ENCODE measurements at places on chromosomes 11 and 22.
A peak's percentile ranks its signal among the peaks of the same experiment; 100 is the strongest.

- peak; percentile 51 for DNase-seq
These were observed 34.1 kb downstream of the NEU3 start for GRCh38 chr11:75022759-75023396.

GRCh38 chr11:131662317-131662972, 292.0 kb downstream of the NTM start:
- no peak for DNase-seq

DNA sequence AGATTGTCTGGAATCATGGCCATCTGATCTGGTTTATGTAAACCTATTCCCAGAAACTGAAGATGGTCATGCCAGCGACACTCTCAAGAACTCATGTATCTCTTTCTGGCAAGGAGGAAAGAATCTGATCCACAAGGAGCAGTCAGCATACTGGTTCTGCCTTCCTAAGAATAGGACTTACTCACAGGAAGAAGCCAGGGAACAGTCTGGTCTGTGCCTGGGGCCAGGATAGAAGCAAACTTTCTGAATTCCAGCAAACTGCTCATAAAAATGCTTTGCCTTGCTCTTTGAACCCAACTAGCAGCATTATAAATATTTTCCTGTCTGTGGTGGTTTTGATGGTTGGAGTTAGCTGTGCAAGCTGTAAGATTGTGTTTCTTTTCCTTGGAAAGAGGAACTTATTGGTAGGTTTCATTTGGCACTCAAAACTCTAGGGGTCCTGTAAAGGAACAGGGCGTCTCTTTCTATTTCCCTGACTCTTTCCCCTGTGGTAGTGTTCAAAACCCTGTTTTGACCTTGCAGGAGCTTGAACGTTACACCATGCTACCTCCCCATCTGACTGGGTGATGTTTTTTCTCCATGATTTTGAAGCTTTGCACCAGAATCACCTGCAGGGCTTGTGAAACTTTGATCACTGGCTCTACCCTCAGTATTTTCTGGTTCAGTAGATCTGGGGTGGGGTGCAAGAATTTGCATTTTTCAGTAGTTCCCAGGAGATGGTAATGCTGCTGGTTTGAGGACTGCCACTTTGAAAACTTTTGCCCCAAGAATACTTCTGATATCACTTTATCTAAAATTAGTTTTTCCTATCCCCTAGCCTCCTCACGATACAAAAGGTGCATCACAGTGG, 627.8 kb upstream of the ANO5 start:
- no peak for DNase-seq

- DNase-seq: no peak
These were observed 27.9 kb downstream of the SHANK3 start for GRCh38 chr22:50700387-50701075.

DNA sequence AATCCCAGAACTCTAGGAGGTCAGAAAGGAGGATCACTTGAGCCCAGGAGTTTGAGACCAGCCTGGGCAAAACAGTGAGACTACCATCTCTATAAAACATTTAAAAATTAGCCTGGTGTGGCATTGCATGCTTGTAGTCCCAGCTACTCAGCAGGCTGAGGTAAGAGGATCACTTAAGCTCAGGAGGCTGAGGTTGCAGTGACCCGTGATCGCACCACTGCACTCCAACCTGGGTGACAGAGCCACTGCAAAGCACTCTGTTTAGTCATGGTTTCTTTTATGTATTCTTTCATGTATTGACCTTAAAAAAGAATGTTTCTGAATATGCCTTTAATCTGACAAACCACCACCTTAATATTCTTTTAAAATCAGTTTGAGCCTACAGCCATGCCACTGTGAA, 52.2 kb downstream of the BIRC2 start:
- DNase-seq: no peak

DNA sequence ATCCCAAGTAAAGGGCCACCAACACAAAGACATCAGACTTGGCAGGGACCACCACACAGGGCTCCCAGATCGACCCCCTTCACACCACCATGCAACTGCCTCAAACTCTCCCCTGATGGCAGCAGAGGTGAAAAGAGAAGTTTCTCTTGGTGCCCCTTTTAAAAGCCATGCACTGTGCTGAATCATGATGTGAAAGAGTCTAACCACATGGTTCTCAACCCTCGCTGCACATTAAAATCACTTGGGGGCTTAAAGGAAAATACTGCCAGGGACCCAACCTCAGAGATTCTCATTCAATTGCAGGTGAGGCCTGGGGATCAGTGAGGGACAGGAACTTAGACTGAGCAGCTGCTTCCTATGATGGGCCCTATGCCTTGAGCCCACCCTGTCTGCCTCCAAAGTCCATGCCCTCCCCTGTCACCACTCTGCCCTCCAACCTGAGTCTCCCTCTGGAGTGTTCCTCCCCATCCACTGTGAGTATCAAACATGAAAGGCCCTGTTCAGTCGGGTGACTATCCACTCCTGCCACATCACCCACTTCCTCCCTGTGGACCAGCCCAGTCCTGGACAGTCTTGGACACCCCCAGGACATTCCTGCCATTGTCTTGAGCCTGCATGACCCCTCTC, 40.8 kb downstream of the PLEKHA7 start:
- no peak for DNase-seq

- no peak for DNase-seq
These were observed 39.3 kb downstream of the AMBRA1 start for GRCh38 chr11:46554213-46555147.

- DNase-seq: no peak
These were observed 101.6 kb upstream of the USP47 start for GRCh38 chr11:11740073-11740702.

GRCh38 chr11:132555617-132556016, 976.7 kb downstream of the OPCML start:
- no peak for DNase-seq

GRCh38 chr11:119536801-119537200, 113.8 kb upstream of the THY1 start:
- DNase-seq: no peak

GRCh38 chr11:3165916-3166267, 782 bp upstream of the OSBPL5 start:
- no peak for DNase-seq

- DNase-seq: no peak
These were observed 1127.1 kb upstream of the CNTN5 start for GRCh38 chr11:97893612-97894011.

- no peak for DNase-seq
These were observed 50.2 kb downstream of the JAM3 start for GRCh38 chr11:134119094-134119493.

GRCh38 chr22:39960791-39961746, 872 bp downstream of the TMA7B start:
- peak; percentile 49 for DNase-seq

DNA sequence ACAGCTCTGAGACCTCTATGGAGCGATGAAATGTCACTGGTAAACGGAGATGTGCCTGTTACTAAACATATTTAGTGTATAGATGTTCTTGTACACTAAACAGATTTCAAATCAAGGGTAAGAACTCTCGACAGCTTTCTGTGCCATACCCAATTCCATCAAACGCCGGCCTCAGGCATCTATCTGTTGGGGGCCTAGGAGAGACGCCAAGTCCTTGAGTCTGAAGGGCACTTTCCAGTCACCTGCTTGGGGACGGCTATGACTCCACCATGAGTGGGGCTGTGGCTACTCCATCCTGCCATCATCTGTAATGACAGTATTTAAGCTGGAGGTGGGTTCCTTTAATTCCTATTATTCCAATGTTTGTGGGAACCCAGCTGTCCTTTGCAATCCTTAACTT, 87.8 kb downstream of the SHANK2 start:
- no peak for DNase-seq

- no peak for DNase-seq
These were observed 316.8 kb upstream of the MPPED2 start for GRCh38 chr11:30902929-30903328.

DNA sequence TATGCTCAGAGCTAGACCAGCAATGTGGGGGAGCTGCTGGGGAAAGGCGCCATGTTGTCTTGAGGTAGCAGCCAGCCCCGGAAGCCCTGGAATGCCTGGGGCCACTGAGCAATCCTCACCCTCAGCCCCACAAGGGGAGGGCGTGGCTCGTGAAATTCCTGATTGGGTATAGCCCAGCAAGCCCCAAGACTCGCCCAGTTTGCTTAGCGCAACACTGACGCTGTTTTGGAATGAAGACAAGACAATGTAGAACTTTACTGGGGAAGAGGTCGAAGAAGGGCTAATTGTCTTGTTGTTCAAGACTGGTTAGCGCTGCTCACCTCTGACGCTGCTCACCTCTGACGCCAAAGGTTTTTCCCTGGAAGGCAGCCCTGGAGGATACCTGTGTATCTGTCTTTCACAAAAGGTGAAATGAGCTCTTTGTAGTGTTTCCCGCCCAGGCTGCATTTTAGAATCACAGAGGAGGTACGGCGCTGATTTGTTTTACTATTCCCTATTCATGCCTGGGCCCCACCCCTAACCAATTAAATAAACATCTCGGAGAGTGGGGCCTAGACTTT, 47.6 kb downstream of the ST3GAL4 start:
- no peak for DNase-seq

GRCh38 chr11:65362320-65362931, 7.9 kb downstream of the TIGD3 start:
- no peak for DNase-seq

GRCh38 chr11:27395556-27396258, 32.7 kb upstream of the CCDC34 start:
- no peak for DNase-seq

DNA sequence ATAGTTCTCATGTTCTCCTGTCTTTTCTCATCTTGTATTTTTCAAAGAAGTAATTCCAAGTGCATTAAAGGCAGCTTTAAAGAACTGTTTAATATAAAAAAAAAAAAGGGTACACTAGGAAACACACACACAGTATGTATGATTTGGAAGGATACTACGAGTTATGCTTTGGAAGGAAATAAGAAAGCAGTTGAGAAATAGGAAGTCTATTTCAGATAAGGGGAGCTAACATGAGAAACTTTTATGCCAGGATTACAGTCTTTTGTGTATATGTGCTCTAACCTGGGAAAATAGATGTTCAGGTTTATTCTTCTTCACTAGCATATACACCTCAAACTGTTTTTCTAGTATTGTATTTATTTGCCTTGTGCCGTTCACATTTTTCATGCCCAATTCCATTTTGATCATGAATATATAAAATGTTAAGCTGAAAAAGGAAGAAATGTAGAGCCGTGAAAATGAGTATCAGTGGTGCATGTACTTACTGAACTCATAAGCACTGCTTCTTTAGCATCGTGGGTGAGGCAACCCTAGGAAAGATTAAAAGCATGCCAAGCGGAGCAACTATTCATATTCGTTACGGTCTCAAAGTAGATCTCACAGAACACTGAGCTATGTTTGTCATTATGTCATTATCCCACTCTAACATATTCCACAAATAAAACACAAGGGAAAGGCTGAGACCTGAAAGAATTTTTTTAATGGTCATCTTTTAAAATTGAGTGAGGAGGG, 59.6 kb downstream of the GUCY1A2 start:
- DNase-seq: no peak

GRCh38 chr22:17403906-17404305, 34.6 kb downstream of the CECR2 start:
- DNase-seq: no peak

DNA sequence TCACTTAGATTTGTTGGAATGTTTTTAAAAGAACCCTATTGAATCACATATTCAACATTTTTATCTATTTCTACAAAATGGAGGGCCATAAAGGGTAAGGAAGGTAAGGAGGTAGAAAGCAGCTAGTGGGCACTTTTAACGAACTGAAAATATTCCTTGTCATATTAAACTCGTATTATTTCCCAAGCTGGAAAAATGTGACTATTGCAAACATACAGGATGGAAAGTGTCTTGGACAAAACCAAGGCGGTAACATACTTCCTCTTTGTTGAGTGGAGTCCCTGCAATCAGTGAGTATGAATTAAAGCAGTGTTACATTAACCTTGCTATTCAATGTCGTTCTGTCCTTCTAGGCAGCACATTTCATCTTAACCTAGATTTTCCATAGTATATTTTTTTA, 165.6 kb downstream of the RCN1 start:
- DNase-seq: no peak

- no peak for DNase-seq
These were observed 12.3 kb upstream of the MARK2 start for GRCh38 chr11:63826471-63827190.

DNA sequence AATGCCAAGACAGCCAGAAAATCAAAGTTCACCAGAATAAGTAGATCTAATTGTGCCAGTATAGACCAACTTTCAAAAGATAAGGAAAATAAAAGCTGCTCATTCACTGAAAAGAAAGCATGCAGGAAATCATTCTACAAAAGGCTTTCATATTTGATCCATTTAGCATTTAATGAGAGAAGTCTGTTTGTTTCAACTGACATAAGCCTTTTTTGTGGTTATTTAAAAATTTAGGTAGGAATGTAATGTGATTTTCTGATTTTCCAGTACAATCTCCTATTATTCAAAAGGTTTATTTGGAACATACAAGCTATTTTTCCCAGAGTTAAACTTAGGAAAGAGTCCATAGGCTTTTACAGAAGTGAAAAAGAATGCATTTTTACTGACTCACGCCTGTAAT, 92.7 kb downstream of the SBF2 start:
- DNase-seq: no peak

- no peak for DNase-seq
These were observed 107.4 kb downstream of the ZBTB16 start for GRCh38 chr11:114166897-114167323.

DNA sequence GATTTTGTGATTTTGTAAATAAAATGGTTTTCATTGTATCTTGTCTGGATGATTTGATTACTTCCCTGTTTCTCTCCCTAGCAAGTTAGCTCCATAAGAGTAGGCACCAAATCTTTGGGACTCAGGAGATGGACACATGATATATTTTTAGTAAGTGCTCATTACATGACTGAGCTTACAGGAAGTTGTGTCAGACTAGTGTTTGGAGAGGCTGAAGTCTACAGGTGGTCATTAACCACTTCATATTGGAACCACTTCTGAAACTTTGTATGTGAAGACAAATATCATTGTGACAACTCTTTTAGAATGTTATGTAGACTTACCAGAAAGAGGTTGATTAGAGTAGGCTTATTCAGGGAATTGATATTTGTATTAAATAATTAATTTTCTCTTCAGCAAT, 19.1 kb downstream of the ARHGAP42 start:
- DNase-seq: no peak

- no peak for DNase-seq
These were observed 2.0 kb downstream of the CDKN1C start for GRCh38 chr11:2883640-2883978.

DNA sequence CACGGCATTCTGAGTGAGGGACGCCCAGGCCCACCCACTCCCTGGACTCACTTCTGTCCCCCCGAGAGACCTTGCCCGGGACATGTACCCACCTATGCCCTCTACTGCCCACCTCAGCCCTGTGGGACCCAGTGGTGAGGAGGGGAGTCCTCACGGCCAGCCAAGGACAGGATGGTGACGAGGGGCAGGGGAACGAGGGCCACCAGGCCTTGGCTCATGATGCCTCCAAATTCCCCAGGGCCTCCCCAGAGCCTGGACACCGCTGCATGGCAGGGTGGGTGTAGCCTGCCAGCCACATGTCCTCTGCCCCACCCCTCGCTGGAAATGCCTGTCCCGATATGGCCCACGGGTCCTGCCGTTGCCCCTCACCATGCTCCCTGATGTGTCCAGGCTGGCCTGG, 26.1 kb downstream of the TSPAN4 start:
- DNase-seq: no peak

- no peak for DNase-seq
These were observed 3.0 kb downstream of the TSPAN18 start for GRCh38 chr11:44729713-44730112.

- no peak for DNase-seq
These were observed 38.5 kb downstream of the TRAF6 start for GRCh38 chr11:36471577-36471976.

GRCh38 chr11:62324731-62325556, 12.3 kb upstream of the ASRGL1 start:
- peak; percentile 24 for DNase-seq
